ENCODE measurements at places on chromosomes 3 and 15.

GRCh38 chr15:66050264-66050663, 181.0 kb downstream of the RAB11A start:
- DNase-seq, result no peak

DNA sequence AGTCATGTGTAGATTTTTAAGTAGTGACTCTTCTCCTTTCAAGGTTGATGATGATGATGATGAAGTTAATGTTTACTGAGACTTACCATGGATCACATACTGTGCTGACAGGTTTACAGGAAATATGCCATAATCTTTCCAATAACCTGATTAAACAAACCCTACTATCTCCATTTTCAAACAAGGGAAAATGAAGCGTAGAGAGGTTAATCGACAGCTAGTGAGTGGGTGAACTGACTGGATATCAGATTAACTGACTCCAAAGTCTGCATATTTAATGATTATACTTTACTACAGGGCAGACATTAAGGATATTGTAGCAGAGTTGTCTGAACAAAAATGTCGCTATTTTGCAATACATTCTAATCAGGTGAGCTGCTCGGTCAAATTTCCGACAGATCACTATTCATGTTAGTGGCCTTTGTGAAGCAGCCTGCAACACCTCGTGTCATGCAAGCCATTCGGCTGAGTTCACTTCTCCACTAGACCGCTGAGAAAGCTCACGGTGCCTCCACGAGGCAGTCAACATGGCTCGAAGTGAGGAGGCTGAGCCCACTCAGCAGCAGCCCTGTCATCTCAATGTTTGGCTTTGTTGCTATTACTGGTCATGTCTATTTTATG, 264.2 kb downstream of the NFKBIZ start:
- DNase-seq, result no peak

DNA sequence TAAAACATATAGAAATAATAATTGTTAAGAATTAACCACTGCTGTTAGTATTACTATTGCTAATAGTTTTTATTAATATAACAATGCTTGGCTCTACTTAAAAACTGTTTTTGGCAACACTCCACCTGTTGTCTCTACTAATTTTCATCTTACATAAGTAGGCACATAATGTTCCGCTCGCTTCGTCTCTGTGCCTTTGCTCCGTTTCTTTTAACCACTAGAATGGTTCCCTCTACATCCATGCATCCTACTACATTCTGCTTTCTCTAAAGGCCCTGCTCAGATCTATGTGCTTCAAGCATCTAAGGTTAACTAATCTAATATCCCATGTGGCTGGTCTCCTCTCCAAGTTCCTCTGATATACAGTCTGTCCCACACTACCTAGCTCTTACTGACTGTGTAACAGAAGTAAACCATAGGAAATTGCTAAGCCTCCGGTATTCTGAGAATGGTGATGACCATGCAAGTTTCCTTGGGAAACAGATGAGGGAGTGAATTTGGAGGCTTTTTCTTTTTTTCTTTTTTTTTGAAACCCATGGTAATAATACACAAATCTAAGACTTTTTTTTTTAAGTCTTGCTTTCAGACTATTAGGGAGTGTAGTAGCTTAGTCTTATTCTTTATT, 138.3 kb downstream of the P3H2 start:
- no peak for DNase-seq

- DNase-seq, result no peak
These were observed 28.4 kb downstream of the CD200R1L start for GRCh38 chr3:112818289-112818688.

DNA sequence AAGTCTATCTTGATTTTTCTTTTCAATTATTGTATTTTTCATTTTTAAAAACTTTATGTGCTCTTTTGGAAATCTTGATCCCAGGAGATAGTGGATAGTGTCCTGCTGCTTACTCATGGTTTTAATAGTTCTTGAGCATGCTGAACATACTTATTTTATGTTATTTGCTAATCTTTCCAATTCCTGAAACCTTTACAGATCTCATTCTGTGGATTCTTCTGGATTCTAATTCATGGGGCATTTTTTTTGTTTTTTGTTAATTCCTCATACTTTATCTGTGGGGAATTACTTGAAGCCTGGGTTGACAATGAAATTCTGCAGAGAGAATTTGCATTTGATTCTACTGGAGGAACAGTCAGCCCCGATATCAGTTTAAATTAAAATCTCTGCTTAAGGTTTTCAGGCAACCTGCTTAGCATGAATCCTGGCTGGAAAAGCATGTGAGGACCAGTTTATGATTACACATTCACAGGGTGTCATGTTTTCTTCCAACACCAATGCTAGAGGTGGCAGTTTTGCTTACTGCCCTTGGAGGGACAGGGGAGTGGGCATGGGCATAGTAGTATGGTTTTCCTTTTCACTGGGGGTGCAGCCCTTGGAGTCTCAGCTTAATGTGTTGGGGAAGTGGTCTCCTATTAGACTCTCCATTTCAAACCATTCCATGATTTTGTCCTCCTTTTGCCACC, 46.0 kb downstream of the MLH1 start:
- DNase-seq, result no peak

GRCh38 chr3:168707900-168708299, 612.2 kb upstream of the GOLIM4 start:
- no peak for DNase-seq

DNA sequence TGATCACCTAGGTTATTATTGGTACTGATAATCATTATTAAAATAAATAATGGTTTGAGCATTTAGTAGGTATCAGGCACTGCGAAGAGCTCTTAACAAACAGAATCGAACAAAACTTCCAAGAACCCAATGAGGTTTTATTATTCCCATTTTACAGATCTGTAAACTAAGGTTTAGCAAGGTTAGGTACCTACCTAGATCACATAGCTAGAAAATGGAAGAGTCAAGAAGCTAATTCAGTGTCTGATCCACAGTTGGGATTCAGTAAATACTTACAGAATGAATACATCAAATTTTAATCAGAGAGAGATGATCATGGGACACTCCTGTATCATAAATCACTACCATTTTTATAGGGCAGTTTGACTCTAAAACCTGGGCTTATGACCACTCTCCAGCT, 15.5 kb downstream of the GJD2 start:
- no peak for DNase-seq

DNA sequence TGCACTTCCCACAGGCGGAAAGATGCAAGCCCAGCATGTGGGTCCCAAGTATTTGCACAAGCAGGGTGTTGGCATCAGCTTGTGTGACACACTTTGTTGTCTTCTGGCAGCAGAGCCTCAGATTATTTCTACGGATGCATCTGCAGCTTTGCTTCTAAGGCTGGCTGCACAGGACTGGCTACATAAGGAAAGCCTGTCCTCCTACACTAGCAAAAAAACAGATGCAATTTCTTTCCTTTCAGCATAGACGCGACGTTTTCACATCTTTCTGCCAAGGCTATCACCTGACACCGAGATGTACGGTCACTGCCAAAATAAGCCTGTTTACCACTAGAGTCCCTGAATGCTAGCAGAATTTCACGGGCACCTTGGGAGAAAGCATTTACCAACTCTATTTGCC, 13.5 kb downstream of the MRPS11 start:
- DNase-seq, result no peak

GRCh38 chr3:6860149-6860953, 564 bp upstream of the GRM7 start:
- DNase-seq, result peak; percentile 26

DNA sequence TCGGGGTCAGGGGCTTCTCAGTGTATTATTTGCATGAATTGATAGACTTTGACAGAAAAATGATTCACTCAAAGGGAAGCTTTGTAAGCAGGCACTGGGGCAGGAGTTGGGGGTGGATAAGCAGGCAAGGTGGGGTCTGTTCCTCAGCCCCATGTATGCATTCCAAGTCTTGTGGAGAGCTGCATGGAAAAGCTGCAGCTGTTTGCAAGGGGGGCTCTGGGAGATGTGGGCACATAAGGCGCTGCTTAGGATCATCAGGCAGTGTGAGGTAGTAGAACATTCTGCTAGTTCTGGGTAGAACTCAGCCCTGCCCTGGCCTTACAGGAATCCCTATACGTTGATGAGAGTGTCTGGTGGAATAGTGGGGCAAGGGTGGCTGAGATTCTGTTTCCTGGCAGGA, 154.2 kb upstream of the LRIG1 start:
- no peak for DNase-seq

DNA sequence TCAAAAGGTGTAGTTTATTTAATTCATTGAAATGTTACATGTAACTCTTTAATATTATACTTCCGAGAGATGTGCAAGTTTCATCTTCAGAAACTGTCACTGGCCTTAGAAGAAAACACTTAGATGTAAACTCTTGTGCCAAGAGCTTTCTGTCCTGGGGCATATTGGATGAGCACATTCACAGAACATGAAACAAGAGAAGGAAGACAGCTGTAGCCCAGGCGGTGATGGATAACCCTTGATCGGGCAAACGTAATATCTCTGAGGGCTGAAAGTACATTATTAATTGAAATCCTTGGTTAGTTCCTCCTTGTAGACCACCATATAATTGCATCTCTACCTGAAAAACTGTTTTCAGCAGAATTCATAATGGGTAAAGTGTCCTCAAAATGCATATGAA, 67.4 kb downstream of the MECOM start:
- peak; percentile 59 for DNase-seq

DNA sequence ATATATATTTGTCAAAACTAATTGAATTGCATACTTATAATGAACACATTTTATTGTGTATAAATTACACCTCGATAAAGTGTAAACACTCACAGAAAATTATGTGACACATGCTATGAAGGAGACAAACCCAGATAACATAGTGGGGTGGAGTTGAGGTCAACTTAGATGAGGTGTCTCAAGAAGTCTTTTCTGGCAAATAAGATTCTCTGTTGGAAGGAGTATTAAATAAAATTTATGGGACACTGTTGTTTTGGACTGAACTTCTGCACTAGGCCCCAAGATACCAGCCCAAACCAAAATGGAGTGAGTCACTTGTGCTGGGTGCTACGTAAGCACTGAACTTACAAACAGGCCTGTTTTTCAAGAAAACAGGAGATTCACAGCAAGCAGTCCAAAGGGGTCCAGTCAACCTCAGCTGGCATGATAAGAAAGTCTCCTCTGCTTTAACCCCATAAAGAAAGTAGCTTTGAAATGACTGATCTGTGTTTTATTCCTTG, 18.7 kb downstream of the ACTC1 start:
- no peak for DNase-seq

DNA sequence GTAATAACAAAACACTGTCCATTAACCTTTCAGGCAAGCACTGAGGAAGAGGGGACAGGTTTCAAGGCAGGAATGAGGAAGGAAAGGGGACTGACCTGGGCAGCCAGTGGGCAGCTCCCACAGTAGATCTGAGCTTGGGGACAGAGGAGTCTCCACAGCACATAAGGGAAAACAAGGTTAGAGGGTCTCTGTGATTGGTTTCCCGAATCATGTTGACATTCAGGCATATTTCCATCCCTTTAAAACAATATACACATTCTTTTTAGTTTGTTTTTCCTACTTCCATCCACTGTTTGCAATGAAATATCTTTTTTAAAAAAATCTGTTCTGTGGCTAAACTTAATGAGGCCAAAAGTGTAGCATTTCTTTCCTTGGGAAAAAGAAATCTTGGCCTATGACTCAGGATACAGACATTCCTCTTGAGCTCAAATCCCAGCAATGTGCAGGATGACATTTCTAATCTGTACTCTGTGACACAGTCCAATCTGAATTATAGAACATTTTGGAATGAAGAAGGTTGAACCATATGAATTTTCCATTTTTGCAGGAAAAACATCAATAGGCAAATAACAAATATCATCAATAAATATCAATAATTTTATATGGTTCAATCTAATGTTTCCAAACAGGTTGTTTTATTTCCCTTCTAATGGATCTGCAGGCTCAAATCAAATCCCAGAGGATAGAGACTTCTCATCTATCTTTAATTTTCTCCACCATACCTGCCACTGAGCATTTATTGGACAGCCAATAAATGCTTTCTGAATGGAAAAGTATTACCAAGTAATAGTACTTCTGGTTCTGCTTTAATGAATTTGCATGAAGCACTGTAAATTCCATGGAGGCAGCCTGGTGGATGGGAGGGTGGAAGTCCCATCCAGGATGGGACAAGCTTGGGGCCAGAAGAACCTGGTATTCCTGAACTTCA, 54.1 kb downstream of the ITGB5 start:
- no peak for DNase-seq

DNA sequence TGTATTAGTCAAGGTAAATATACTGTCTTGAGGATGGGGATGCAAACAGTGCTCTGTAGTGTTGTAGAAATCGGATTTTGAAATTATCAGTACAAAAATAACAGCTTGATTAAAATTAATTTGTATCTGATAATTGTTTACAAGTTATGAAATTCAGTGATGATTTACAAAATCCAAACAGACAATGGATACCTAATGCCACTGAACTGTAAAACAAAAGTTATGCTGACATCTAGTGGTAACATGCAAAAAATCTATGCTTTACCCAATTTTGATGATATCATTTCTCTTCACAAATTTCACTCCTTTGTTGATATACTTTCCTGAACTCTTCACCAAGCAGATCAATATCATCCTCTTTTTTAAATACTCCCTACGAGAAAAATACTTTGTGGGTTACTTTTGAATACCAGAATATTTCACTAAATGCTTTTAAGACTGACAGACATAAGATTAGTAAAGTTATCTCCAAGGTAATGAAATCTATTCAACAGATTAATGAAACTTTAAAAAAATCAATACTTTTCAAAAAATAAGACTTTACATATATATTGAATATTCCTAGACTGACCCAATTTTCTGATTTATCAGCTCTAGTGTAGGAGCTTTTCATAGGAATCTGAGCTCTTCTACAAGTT, 36.0 kb downstream of the MNS1 start:
- peak; percentile 52 for DNase-seq

GRCh38 chr15:52856286-52856685, 66.2 kb upstream of the ONECUT1 start:
- DNase-seq, result no peak

GRCh38 chr3:115706311-115706829, 83.1 kb downstream of the GAP43 start:
- DNase-seq, result no peak

GRCh38 chr3:13495921-13496723, 16.0 kb downstream of the HDAC11 start:
- peak; percentile 45 for DNase-seq

DNA sequence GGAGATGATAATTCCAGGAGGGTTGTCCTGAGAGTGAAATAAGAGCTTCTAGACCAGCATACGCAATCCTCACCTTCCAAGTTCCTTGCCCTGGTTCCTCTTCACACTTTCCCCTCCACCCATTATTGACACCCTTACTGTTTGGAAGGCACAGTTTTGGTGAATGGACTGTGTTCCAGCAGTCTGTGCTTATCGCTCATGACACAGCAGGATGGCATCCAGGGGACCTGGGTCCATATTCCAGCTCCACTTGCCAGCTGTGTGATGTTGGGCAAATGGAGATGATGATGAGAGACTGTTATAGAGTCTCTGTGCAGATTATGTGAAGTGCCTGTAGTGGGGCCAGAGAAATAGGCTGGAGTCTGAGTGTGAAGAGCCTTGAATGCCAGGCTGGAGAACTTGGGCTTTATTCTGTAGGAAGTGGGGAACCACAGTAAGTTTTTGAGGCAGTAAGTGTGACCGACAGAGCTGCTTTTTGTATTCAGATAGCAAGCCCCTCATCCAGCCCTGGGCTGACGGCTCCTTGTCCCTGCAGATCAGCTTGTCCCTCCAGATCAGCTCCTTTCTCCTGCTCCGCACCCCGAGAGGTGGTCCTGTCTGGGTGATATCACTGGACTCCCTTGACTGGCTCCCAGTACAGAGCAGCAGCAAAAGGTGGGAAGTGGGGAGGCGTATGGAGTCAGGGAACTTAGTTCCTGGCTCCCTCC, 8.1 kb downstream of the KBTBD13 start:
- no peak for DNase-seq
